ENCODE measurements at places on chromosomes 2 and 18. TPM values are rescaled to one million over a fixed set of nuclear protein-coding genes. Genes with fewer than 3 reads are reported as not detected.

DNA sequence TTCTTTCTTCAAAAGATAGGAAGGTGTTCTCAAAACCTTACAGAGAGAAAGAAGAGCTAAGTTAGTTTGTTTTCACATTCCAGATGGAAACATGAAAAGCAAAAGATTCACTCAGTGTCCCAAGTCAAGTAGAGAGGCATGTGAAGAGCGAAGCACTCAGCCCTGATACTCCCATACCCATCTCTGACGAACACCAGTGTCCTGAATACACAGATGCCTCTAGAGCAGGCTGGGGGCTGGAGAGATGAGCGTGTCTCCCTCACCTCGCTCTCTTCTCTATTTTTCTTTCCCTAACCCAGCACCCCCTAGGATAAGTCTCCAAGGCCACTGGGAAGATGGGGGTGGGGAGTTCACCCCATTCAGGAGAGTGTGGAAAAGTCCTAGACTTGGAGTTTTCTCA lies 227.8 kb downstream of the TMEM163 start:
- no peak for DNase-seq

GRCh38 chr2:157722580-157723234 lies 94.0 kb upstream of the ACVR1C start:
- DNase-seq, result no peak

Gene FARSB
- polyA plus RNA-seq, result 17.5 TPM

Gene HOXD12
- polyA plus RNA-seq, result not detected

Gene NOL4
- not detected for polyA plus RNA-seq

Gene REG1A
- polyA plus RNA-seq, result 462 TPM

Gene COPS8
- 29.8 TPM for polyA plus RNA-seq
